ENCODE measurements at places on chromosomes 5 and 9. TPM values are rescaled to one million over a fixed set of nuclear protein-coding genes. Genes with fewer than 3 reads are reported as not detected.

Gene ADGRD2
- total RNA-seq = not detected

Gene EIF4EBP3
- total RNA-seq = 8.5 TPM

Gene WNT8A
- not detected for total RNA-seq

Gene NEUROG1
- not detected for total RNA-seq

- no peak for DNase-seq
These were observed 122.5 kb upstream of the RASGRF2 start for GRCh38 chr5:80837679-80838078.

GRCh38 chr5:89343666-89344065 lies 460.7 kb upstream of the MEF2C start:
- DNase-seq = no peak

- peak; percentile 86 for DNase-seq
These were observed 541 bp downstream of the GNPDA1 start for GRCh38 chr5:142012186-142012785.

GRCh38 chr5:43312699-43313034 lies 545 bp downstream of the HMGCS1 start:
- DNase-seq = no peak

DNA sequence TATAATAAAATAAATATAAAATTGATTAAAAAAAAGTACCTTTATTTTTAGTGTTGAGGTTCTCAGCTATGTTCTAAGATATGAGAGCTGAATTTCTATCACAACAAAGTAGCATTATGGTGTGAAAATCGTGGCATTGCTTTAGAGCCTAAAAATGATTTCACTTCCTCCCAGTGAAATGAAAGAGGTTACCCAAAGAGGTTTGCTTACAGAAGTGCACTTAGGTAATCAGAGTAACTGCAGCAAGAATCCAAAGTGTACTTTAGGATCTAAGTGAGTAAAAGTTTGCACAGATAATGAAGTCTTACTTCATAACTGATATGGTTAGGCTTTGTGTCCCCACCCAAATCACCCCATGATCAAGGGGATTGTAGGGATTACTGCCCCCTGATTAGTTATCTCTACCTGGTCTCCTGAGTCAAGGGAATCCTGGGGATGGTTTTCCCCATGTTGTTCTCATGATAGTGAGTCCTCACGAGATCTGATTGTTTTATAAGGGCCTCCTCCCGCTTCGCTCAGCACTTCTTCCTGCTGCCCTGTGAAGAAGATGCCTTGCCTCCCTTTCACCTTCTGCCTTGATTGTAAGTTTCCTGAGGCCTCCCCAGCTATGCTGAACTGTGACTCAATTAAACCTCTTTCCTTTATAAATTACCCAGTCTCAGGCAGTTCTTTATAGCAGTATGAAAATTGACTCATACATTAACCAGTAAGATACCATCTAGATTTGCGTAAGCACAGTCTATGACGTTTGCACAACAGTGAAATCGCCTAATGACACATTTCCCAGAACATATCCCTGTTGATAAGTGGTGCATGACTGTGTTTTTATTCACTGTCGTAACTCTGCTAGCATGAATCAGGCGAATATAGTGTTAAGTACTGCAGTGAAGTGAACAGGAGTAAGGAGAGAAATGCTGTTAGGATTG lies 40.3 kb upstream of the LRRC70 start:
- no peak for DNase-seq
